AML-193 (cell line): ENCODE measurements at places on chromosomes 6 and 20.

DNA sequence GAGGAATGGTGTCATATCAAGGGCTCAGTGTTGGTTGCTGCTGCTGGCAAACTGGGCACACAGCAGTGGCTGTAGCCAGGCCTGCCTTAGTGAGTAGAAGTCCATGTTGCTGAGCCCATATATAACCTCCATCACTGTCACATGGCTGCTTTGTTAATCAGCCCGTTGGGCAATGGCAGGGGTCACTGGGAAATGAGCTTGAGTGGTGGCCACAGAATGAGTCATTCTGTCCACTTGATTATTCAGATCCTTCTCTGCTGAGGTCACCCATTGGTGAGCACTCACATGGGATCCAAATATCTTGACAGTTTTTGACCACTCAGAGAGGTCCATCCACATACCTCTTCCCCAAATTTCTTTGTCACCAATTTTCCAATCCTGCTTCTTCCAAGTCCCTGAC, 898.9 kb upstream of the EYS start:
- DNase-seq, result no peak

DNA sequence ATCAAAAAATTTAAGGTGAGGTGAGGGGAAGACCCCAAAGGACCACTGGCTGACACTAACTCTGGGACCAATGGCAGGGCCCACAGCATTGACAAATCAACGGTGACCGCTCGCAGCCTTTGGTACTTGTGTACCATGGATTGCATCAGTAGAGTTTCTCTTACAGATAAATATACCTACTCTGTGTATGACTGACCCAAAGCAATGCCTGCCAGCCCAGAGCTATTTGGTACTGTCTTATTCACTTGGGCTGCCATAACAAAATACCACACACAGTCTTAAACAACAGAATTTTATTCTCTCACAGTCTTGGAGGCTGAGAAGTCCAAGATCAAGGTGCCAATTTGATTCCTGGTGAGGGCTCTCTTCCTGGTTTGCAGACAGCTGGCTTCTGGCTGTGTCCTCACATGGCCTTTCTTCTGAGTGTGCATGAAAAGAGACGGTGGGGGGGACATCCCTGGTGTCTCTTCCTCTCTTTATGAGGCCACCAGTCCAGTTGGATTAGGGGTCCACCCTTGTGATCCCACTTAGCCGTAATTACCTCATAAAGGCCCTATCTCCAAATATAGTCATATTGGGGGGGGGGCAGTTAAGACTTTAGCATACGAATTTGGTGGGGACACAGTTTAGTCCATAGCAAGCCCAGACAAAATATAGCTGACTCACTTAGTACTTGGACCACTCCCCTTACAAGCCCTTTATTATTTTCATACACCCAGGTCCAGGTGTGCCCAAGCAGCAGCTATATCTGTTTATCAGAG, 336.3 kb downstream of the CD83 start:
- no peak for DNase-seq

- DNase-seq, result no peak
These were observed 4.2 kb downstream of the CLIC5 start for GRCh38 chr6:46011188-46012085.

GRCh38 chr20:63024573-63025392, 18.0 kb upstream of the BHLHE23 start:
- DNase-seq, result no peak

GRCh38 chr6:26195924-26196845, 109.0 kb downstream of the HFE start:
- no peak for DNase-seq

DNA sequence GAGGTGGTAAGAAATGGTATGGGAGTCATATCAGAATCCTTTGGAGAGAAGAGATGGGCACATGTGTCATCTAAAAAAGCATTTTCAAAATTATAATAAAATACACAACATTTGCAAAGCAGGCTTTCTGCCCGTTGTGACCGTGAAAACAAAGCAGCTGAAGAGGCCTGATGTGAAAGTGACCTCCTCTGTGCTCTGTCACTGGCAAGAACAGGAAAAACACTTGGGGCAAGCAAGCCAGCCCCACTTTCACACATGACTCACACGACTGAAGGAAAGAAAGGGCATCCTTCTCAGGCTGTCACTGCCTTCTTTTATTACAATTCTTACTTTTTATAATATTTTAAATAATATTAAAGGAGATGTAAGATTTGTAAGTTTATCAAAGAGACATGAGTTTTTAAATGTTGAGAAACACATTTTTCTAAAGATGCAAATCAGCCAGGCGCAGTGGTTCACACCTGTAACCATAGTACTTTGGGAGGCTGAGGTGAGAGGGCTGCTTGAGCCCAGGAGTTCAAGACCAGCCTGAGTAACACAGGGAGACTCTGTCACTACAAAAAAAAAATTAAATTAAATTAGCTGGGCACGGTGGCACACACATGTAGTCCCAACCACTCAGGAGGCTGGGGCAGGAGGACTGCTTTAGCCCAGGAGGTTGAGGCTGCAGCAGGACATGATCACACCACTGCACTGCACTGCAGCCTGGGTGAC, 143.7 kb downstream of the BTBD9 start:
- no peak for DNase-seq

DNA sequence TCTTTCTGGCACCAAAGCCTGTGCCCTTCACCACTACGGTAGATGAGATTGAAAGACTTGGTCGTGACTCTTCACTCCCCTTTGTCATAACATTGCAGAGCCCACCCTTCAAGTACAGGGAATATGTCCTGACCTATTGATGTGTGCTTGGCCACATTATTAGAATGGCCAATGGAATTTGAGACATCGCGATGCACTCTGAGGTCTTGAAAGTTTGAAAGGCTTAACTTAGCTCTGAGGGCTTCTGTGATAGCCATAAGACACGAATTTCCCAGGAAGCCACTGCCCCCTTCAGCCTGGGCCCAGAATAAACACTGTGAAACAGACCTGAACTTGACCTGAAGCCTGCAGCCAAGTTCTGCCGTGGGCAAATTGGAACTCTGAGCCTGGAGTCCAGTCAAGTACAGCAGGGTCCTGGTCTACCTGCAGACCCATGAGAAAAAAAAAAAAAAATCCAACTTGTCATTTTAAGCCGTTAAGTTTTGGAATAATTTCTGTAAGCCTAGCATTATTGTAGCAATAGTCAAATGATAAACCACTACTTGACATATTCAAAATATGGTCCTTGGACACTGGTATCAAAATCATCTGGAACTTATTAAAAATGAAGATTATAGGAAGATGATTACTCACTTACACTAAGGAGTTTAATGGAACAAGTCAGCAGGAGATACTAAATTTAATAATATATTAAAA, 36.9 kb upstream of the TRAF3IP2 start:
- peak; percentile 85 for DNase-seq

DNA sequence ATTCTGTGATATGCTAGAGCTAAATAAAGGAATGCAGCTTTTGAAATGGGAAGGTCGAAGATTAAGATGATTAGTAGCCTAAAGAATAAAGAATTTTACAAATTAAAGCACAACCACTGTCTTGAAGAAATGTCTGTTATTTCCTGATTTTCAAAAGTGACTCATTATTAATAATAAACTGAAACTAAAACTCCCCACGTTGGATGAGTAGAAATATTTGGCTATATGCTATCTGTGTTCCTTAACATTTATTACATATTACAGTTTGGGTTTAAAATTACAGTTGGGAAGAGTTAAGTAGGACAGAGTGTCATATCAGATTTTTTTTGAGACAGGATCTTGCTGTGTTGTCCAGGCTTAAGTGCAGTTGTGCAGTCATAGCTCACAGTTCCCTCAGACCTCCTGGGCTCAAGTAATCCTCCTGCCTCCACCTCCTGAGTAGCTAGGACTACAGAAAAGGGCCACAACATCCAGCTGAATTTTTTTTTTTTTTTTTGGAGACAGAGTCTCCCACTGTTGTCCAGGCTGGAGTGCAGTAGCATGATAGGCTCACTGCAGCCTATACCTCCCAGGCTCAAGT, 47.1 kb downstream of the AKIRIN2 start:
- DNase-seq, result no peak

GRCh38 chr6:46674410-46674809, 13.3 kb upstream of the TDRD6 start:
- DNase-seq, result no peak

DNA sequence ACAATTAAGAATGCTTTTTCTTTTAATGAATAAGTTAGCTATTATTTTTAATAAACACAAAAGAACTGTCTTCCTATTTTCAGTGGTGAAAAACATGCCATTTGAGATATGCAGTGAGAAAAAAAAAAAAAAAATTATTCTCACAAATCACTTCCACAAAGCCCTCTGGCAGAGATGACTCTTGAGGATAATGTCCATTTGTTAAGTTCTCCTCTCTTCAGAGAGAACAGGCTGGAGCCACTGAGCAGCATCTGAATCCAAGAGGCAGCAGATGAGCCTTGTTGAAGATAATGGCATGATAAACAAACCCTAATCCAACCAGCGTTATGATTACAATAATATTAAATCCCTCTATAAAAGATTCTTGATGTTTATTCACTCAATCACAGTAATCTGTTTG, 105.0 kb downstream of the PTPRK start:
- DNase-seq, result no peak

DNA sequence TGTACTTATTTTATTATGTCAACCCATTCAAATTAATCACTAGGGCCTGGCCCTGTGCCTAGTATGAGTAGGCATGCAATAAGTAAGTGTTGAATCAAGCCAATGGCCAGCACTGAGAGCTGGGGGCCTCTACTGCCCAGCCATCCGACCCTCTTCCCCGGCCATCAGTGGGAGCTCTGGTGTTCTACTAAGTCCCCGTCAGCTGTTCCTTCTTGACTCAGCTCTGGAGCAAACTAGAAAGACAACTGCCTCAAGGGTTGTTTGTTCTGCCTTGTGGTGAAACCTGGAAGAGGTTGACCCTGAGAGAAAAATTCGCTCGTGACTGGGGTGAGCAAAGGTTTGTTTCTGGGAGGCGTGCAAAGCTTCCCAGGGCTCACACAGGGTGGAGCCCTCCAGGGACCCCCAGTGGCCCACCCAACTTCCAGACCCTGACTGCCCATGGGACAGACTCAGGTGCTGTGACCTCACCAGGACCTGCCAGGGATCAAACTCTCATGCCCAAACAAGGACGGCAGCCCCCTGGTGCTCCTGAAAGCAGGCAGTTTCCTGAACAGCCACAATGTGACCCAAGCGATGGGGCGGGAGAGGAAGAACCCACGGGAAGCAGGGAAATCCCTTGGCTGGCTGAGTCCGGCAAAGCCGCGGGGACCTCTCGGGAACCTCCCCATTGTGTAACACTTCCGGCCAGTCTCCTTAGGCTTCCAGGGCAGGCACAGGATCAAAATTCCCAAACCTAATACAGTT, 50.4 kb downstream of the BANF2 start:
- DNase-seq, result no peak

DNA sequence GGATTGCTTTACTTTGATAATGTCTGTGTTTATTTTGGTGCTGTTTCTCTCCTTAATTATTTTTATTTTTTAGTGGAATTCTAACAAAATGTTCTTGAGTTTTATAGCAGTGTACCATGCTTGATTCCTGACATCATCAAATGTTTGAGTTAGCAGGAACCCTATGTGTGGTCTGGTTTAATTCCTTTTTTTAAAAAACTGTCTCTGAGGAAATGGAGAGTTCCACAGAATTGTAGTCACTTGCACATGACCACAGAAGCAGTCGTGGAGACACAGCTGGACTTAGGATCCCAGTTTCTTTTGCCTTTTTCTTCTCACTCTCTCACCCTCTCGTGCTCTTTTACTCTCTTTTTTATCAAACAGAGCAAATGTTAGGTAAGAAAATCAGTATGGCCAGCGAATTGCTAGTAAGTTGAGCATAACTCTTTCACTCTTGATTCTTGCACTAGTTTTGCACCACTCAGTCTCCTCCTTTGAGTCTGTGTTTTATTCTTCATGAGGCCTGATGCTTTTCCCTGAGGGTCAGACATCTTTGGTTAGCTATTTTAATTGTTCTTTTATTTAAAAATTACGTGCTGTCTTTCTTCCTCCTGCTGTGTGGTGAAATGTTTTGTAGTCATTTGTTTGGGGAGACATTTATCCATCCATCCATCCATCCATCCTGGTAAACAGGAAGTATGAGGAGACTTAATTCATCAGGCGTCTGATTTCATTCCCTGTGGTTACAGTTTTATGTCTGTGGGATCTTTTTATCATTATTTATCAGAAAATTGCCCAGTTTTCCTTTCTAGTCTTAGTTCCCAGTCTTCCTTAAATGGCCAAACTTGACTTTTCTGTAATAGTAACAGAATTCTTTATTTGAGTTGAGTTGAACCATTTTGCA, 83.0 kb downstream of the SCAF8 start:
- DNase-seq, result no peak

DNA sequence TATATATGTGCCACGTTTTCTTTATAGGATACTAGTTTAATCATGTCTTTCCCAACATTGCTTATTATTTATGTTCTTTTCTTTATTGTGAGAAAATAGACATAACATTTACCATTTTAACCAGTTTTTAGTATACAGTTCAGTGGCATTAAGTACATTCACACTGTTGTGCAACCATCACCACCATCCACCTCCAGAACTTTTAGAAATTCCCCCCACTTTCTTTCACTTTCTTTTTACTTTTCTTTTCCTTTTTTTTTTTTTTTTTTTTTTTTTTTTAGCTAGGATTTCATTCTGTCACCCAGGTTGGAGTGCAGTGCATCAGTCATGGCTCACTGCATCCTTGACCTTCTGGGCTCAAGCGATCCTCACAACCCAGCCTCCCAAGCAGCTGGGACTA, 18.5 kb downstream of the RBCK1 start:
- DNase-seq, result no peak

DNA sequence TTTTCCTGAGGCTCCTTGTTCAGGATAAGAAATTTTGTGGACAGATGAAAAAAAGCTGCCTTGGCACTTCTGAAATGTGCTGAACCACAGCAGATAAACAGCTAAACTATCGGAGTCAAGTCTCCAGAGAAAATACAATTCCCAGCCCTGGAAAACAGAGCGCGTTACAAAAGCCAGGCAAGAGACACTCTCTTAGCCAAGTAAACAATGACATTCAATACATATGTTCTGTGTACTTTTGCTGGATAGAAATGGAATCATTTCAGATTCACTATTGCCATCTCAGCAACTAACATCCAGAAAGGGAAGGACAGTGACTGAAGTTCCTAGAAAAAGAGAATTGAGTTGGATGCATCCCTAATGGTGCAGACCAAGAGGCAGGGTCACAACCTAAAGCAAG, 196.8 kb upstream of the NRSN1 start:
- DNase-seq, result no peak

GRCh38 chr6:133301835-133302234, 60.7 kb downstream of the EYA4 start:
- DNase-seq, result no peak

DNA sequence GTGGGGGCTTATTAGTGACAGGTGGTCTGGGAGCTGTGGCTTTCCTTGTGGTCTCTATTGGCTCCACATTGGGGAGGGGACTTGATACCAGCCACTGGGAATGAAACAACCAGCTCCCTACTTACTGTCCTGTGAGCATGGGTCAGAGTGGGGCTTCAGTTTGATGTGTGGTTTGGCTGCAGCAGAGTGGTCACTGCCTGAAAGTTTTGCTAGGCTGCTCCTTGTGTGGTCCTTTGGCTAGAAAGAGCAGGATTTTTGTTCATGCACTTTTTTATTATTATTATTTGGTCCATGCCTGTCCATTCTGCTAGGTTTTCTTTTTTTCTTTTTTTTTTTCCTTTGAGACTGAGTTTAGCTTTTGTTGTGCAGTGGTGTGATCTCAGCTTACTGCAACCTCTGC, 7.5 kb upstream of the TMEM14B start:
- no peak for DNase-seq

GRCh38 chr6:4732691-4733315, 43.4 kb upstream of the CDYL start:
- DNase-seq, result no peak

GRCh38 chr6:125810445-125810844, 19.7 kb downstream of the NCOA7 start:
- no peak for DNase-seq
